ENCODE measurements at places on chromosomes 2 and 18.

- DNase-seq, result peak; percentile 8
Observed at GRCh38 chr2:119407430-119408220, 24.0 kb upstream of the TMEM37 start.

- no peak for DNase-seq
Observed at GRCh38 chr2:168434146-168434545, 21.9 kb upstream of the CERS6 start.

DNA sequence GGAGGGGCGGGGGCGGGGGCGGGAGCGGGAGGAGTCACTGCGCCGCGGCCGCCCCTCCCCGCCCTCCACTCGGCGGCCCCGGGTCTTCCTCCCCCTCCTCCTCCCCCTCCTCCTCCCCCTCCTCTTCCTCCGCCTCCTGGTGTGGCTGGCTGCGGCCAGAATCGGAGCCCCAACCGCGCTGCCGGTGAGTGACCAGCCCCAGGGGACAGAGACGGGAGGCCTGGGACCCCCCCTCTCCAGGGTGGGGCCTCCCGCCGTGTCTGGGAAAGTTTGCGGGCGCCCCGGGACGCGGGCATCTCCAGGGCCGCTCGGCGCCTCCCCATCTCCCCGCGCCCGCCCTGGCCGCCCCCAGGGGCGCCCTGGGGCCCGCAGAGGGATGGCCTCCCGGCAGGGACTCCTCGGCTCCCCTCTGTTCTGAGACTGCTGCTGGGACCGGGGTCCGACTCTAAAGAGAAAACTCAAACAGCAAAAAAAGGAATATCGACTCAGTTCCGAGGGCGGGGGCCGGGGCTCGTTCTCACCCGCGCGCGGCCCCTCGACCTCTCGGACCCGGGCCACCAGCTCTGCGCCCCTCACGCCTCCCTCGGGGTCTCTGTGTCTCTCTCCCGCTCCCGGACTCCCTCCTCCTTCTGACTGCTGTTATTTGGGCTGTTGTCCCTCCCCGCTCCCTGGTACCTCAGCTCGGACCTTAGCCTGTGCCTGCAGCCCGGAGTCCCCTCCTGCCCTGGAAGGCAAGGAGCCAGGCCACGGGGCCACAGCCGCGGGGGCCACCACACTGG lies at the start of gene STON1:
Gene STON1, plus strand, starts transcription at position 122 of the 779 bp plus-strand sequence. CDS start 50,480 bp downstream, outside the sequence.
- DNase-seq, result peak; percentile 9

GRCh38 chr2:101119431-101119830 lies 31.8 kb downstream of the TBC1D8 start:
- DNase-seq, result peak; percentile 25

DNA sequence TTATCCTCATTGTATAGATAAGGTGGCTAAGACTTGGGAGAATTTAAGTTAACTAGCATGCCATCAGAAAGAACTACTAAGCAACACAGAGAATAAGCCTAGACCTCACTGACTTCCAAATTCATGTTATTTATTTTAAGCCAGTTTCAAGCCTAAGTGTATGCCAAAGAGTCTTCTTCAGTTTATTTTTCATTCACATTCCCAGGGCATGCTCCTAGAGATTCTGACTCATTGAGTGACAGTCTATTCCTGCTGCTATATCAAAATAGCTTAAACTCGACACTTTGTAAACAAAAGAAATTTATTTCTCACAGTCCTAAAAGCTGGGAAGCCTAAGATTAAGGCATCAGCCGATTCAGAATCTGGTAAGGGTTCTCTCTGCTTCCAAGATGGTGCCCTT lies 467.1 kb downstream of the MBD2 start:
- DNase-seq, result no peak

DNA sequence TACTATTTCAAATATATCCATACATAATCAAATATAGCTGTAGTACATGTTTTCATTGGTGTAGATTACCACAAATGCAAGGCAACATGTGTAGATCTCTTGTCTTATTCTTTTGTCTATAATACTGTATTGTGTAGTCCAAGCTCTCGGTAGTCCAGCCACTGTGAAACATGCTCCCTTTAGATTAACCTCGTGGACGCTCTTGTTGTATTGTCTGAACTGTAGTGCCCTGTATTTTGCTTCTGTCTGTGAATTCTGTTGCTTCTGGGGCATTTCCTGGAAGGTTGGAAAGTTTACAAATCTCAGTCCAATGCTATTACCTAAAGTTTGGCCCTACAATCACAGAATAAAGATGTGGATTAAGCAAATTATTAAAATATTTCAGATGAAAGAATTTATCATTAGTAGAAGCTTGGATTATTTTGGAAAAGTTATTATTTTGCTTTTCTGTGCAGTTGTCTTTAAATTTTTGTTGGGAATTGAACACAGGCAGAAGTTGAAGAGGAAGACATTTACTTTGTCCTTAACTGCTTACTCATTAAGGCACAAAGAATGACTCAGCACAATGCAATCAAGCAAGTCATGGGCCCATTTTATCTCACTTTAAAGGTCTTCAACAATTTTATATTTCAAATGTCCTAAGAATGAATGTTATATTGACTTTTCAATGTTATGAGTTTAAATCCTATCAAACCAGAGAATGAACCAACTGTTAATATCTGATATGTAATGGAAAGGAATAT lies 103.4 kb upstream of the CAVIN2 start:
- DNase-seq, result no peak

- DNase-seq, result no peak
Observed at GRCh38 chr2:156864325-156864724, 393.2 kb upstream of the GALNT5 start.

GRCh38 chr2:163155279-163155883 lies 316.8 kb upstream of the KCNH7 start:
- no peak for DNase-seq

Data from nucleus accumbens (tissue), 56 donors.